ENCODE measurements at places on chromosomes 2 and 18.

- H3K27ac ChIP-seq = no peak overlapping the region
- H3K36me3 ChIP-seq = no peaks in the 10 kb centered on the region
- H3K4me1 ChIP-seq = no peaks in the 10 kb centered on the region
- H3K27me3 ChIP-seq = no peaks in the 10 kb centered on the region
- H3K4me3 ChIP-seq = no peak overlapping the region
Measured at GRCh38 chr2:137910641-137911040, 53.6 kb upstream of the HNMT start.

- no peaks in the 10 kb centered on the region for H3K4me1 ChIP-seq
- H3K27ac ChIP-seq = no peak overlapping the region
- H3K27me3 ChIP-seq = no peaks in the 10 kb centered on the region
- H3K4me3 ChIP-seq = no peak overlapping the region
Measured at GRCh38 chr18:44761812-44762211, 81.1 kb downstream of the SETBP1 start.

DNA sequence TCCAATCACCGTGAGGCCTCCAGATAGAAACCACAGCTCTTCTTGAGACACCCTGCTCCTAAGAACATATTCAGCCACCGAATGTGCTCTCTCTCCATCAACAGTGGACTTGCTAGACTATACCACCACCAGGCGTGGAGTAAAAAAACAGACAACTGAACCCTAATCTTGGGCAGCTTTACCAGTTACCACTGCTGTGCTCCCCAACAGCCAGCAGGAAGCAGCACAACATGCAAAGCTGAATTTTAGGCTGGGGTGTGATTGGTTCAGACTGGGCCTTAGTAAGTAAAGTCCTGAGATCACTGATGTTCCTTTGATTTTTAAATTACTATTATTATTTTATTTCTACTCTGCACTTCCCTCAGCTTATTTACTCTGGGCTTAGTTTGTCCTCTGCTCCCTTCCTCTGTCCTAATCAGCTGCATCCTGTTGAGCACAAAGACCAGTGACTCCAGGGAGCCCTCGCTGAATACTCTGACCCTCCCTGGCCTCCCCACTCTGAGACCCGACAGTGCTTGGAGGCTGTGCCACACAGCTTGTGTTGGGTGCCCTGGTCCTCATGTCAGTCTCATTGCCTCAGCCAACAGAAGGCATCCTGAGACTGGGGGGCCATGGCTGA lies 21.9 kb downstream of the MRPL35 start:
- no peaks in the 10 kb centered on the region for H3K36me3 ChIP-seq
- DNase-seq = peak; percentile 71
- no peak overlapping the region for H3K27ac ChIP-seq
- H3K4me1 ChIP-seq = peaks cover 9% of the 10 kb centered on the region

GRCh38 chr2:213004197-213004821 lies 147.1 kb downstream of the IKZF2 start:
- H3K4me1 ChIP-seq = peaks cover 12% of the 10 kb centered on the region
- no peaks in the 10 kb centered on the region for H3K36me3 ChIP-seq
- no peak overlapping the region for H3K4me3 ChIP-seq
- no peak for DNase-seq
- H3K27ac ChIP-seq = no peak overlapping the region

- H3K4me3 ChIP-seq = no peak overlapping the region
- peaks cover 11% of the 10 kb centered on the region for H3K4me1 ChIP-seq
- no peaks in the 10 kb centered on the region for H3K27me3 ChIP-seq
- peak overlapping the region; percentile 5 for H3K27ac ChIP-seq
Measured at GRCh38 chr2:213834331-213834730, 550.1 kb downstream of the SPAG16 start.

DNA sequence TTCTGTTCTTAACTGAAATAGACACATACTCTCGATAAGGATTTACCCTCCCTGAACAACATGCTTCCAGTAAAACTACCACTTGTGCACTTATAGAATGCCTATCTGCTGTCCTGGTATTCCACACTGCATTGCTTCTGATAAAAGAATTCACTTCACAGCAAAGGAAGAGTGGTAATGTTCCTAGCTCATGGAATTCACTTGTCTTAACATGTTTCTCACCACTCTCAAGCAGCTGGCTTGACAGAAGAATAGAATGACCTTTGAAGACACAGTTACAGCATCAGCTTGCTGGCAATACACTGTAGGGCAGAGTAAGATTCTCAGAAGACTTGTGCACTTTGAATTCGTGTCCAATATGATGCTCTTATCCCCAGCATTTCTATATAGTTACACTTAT lies 524.1 kb upstream of the CNTNAP5 start:
- H3K27ac ChIP-seq = peak overlapping the region; percentile 95
- peaks cover 30% of the 10 kb centered on the region for H3K4me1 ChIP-seq
- H3K27me3 ChIP-seq = no peaks in the 10 kb centered on the region
- DNase-seq = peak; percentile 33

DNA sequence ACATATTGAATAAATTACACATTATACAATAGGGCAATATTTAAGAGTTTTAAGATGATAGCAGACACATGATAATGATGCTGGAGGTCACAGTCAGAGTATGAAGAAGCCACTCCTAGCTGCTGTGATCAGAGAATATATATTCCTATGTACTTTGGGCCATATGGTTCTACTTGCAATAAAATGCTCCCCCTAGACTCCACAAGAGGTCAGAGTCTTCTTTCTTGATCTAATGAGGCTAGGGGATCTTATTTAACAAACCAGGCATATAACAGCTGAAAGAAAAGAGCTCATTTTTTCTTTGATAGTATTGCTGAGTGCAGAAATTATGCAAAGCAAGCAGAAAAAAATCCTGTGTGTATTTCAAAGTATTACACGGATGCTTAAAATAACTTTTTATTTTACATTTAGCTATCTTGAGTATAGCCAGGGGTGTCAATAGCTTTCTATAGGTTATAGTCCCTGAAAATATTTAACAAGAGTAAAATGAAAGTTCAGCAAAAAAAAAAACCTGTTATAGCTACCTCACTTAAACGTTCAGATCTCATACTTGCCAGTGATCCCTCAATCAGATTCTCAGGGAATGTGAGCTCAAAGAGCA lies 748.7 kb upstream of the CHAC2 start:
- no peak overlapping the region for H3K27ac ChIP-seq
- H3K4me1 ChIP-seq = no peaks in the 10 kb centered on the region
- H3K36me3 ChIP-seq = no peaks in the 10 kb centered on the region

GRCh38 chr2:10363861-10364610 lies 61.3 kb downstream of the HPCAL1 start:
- peak overlapping the region; percentile 42 for H3K27ac ChIP-seq
- H3K4me3 ChIP-seq = no peak overlapping the region
- H3K4me1 ChIP-seq = peaks cover 11% of the 10 kb centered on the region
- peaks cover 18% of the 10 kb centered on the region for H3K36me3 ChIP-seq
- DNase-seq = no peak
- no peaks in the 10 kb centered on the region for H3K27me3 ChIP-seq

DNA sequence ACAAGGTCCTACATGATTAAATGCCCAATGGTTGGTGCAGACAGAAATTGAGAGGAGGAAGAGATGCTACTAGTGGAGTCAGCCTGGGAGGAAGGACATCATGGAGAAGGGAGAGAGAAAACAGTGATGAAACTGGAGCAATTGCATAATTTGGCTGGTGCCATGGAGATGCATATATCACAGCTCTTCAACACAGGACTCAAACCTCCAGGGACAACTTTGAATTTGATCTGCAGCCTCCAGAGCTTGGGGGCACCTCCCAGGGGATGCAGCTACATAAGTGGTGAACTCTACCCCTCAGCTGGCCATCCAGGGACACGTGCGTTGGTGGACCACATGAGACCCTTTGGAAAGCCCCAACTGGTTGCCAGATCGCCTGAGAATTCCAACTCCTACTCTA lies 80.4 kb downstream of the CTAGE1 start:
- H3K4me1 ChIP-seq = peaks cover 4% of the 10 kb centered on the region
- no peak overlapping the region for H3K27ac ChIP-seq
- no peak overlapping the region for H3K4me3 ChIP-seq

DNA sequence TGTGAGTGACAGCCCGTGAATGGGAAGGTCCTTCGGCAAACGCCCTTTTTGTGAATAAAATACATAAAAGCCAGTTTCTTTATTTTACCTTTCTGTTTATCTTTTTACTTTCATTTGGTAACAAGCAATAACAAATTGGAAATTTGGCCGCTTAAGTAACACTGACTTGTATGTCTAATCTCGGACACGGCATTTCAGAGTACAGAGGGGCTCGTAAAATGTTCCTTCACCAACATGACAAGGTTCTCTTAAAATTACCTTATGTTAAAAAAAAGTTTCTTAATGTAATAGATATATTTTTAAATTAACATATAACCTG lies 558 bp upstream of the NEMP2 start:
- peak overlapping the region; percentile 98 for H3K27ac ChIP-seq
- no peaks in the 10 kb centered on the region for H3K27me3 ChIP-seq
- peaks cover 8% of the 10 kb centered on the region for H3K36me3 ChIP-seq
- H3K4me3 ChIP-seq = peak overlapping the region; percentile 80

Measured in MCF 10A (cell line).